Fibroblast of lung (primary cell): ENCODE measurements at places on chromosomes 4 and X. TPM values are rescaled to one million over a fixed set of nuclear protein-coding genes. Genes with fewer than 3 reads are reported as not detected.
A peak's percentile ranks its signal among the peaks of the same experiment; 100 is the strongest.

DNA sequence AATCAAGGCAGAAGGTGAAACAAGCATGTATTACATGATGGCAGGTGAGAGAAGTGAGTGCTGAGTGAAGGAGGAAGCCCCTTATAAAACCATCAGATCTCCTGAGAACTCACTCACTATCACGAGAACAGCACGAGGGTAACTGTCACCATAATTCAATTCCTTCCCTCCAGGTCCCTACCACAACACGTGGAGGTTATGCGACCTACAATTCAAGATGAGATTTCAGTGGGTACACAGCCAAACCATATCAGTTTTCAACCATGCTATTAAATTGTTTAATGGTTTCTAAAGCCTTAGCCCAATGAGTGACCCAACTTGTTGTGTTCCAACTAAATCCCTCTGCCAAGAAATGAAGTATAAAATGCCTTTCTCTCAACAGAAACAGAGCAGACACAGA lies 519.8 kb downstream of the GBA3 start:
- no peaks in the 10 kb centered on the region for H3K27me3 ChIP-seq
- no peak overlapping the region for H3K4me3 ChIP-seq
- DNase-seq = peak; percentile 7
- no peaks in the 10 kb centered on the region for H3K4me1 ChIP-seq
- no peak overlapping the region for H3K27ac ChIP-seq

- H3K4me3 ChIP-seq = no peak overlapping the region
- H3K4me1 ChIP-seq = no peaks in the 10 kb centered on the region
- no peak overlapping the region for H3K27ac ChIP-seq
- no peaks in the 10 kb centered on the region for H3K27me3 ChIP-seq
- no peaks in the 10 kb centered on the region for H3K36me3 ChIP-seq
Observed at GRCh38 chrX:75149654-75150053, 6.4 kb downstream of the ABCB7 start.

- peaks cover 6% of the 10 kb centered on the region for H3K4me1 ChIP-seq
- H3K36me3 ChIP-seq = peaks cover 33% of the 10 kb centered on the region
- DNase-seq = no peak
- H3K27ac ChIP-seq = no peak overlapping the region
Observed at GRCh38 chr4:1218634-1219565, 30.0 kb downstream of the CTBP1 start.

DNA sequence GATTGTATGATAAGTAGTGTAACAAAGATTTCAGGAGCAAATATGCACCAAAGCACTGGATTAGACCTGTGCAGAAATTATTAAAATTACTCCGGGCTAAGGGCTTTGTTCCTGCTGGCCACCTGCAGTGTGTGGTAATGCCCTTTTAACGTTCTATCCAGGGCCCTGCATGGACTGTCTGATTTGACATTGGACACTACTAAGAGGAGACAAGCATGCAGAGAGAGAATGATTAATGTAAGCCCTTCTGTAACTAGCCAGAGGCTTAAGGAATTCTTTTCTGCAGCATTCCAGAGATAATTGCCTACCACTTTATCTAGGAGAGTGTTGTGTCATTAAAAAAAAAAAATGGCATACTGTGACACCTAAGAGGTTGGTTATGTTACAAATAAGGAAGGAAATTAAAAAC lies 117.0 kb downstream of the PCDH7 start:
- no peak overlapping the region for H3K4me3 ChIP-seq
- DNase-seq = no peak
- no peaks in the 10 kb centered on the region for H3K27me3 ChIP-seq
- H3K36me3 ChIP-seq = no peaks in the 10 kb centered on the region

CT45A10 gene
- total RNA-seq = not detected in 2 replicates

CCKAR gene
- total RNA-seq = under 0.01 and 0.83 TPM in 2 replicates
